ENCODE measurements at places on chromosomes 7 and 10.
A peak's percentile ranks its signal among the peaks of the same experiment; 100 is the strongest.

DNA sequence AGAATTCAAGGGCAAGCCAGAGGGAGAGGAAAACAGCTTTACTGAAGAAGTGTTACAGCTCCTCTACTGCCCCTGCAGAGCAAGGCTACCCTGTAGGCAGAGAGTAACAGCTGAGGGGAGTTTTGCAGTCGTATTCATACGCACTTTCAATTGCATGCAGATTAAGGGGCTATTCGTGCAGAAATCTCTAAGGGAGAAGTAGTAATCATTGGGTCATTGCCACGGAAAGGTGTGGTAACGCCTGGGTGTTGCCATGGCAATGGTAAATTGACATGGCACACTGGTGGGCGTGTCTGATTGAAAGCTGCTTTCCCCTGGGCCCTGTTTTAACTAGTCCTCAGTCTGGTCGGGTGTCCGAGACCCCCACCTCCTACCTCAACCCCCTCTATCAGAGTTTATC is 227.2 kb downstream of the NSUN6 start:
- DNase-seq: no peak

GRCh38 chr7:135509589-135509838 is 388 bp downstream of the CNOT4 start:
- peak; percentile 72 for DNase-seq

DNA sequence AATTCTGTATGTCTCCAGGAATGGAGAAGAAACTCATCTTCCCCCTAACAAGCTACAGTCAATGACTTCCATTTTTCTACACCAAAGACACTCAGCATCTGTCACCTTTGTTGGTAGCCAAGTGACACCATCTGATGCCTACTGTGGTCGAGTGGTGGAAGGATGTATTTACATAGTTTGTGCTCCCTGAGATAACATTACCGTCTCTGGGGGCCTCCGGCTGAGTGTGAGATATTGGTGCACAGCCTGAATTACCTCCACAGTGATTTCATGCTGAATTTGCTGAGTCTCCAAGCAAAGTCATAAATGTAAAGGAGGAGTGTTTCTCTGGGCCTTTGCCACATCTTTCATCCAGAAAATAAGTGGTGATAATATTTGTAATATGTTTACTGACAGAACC is 114.0 kb downstream of the GRID1 start:
- DNase-seq: no peak

GRCh38 chr10:65518379-65518778 is 1407.5 kb upstream of the LRRTM3 start:
- DNase-seq: no peak

- DNase-seq: no peak
These were observed 24.7 kb downstream of the ADK start for GRCh38 chr10:74175510-74176379.

- DNase-seq: no peak
These were observed 208.9 kb downstream of the DNAJB6 start for GRCh38 chr7:157545681-157546060.

GRCh38 chr7:85125651-85126131 is 61.2 kb downstream of the SEMA3D start:
- DNase-seq: no peak

DNA sequence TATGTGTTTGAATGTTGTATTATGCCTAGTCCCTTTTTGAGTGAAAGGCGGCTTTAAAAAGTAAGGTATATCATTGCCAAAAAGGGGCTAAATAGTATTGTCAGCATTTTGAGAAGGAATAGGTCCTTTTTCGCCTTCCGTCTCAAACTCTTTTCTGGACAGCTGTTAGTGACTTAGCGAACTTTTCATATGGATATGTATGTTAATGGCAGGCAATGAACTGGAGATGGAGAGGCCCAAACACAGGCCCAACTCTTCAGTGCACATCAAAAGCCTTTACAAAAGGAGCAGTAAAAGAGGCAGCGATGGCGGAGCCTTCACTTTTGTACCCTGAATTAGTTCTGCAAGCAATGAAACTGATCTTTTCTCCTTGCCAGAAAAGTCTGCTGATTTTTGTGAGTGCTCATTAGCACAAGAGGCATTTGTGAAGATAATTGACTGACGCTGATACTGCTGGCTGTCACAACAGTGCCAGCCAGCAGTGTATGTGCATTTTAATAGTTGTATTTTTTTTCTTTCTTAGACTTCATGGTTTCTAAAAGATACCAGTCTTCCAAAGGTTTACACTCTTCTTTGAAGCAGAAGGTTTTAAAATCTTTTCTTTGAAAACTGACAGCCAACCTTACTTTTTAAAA is 243.7 kb upstream of the SP8 start:
- DNase-seq: peak; percentile 12

- no peak for DNase-seq
These were observed 3.3 kb downstream of the MINPP1 start for GRCh38 chr10:87507879-87508483.

DNA sequence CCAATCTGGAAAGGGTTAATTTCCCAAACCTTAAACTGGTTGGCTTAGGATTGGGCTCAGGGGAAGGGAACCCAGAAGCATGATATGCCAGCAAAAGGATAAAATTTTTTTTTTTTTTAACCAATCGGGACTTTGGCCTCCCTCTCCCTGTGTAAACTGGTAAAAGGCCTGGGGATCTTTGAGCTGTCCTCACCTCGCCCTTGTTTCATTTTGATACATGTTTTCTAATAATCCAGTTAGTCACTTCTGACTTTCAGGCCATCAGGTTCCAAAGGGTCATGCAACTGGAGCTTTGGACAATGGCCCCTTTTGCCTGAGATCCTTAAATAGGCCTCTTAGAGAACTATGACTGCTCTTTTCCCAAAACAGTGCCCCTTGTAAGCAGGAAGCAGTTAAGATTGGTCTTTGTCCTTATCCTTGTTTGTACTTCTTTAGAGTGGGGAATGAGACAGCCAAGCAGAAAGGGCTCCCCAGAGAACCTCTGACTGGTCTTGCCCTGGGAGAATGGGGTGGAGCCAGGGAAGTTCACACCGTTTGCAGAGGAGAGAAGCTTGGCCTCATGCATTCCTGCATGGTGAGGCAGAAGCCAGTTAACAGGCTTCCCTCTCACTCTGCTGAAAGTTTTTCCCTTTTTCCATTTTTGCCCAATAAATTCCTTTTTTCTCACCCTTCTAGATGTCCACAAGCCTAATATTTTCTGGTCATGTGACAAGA is 424.2 kb upstream of the CNTNAP2 start:
- no peak for DNase-seq

GRCh38 chr10:63825111-63825510 is 303.9 kb downstream of the REEP3 start:
- no peak for DNase-seq

- no peak for DNase-seq
These were observed 4.8 kb downstream of the ANK3 start for GRCh38 chr10:60384708-60385398.

DNA sequence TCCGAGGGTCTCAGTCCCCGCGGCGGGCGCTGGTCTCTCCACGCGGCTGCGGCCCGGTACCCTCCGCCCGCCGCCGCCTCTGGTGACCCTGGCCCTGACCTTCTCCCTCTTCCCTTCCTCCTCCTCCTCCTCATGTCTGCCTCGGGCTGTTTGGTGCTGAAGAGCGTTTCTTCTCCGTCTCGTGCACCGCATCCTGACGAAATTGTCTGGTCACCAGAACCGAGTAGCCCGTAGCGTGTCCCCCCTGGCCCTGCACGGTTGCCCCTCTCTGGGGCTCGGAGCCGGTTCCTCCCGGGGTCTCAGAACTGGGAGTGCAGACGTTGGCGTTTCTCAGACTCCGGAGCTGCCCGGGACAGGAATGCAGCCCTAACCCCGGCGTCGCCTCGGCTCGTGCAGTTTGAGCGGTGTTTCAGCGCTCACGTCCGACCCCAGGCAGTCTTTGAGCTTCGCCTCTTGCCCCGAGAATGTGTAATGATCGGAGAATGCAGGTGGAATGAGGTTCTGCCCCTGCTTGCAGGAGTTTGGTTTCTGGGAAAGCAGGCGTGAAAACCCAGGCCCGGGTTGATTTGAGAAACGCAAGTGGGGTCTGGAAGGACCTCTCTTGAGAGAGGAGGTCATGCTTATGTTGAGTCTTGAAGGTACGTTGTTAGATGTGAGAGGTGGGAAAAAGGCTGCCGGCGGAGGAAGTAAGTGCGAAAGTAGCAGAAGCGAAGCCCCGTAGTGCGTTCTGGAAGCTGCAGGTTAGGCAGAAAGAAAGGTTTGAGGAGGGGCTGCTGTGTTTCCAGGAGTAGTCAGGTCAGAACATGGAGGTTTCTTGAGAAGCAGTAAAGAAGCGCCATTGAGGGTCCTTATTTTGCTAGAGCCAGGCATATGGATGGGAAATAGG is 743 bp downstream of the RBM17 start:
- DNase-seq: peak; percentile 53

- DNase-seq: no peak
These were observed 21.2 kb downstream of the CXCL12 start for GRCh38 chr10:44363716-44364115.

- peak; percentile 61 for DNase-seq
These were observed 57.2 kb upstream of the ECHDC3 start for GRCh38 chr10:11684717-11685645.

Data from H7 (cell line).